ENCODE measurements at places on chromosomes 6 and 20.
A peak's percentile ranks its signal among the peaks of the same experiment; 100 is the strongest.

DNA sequence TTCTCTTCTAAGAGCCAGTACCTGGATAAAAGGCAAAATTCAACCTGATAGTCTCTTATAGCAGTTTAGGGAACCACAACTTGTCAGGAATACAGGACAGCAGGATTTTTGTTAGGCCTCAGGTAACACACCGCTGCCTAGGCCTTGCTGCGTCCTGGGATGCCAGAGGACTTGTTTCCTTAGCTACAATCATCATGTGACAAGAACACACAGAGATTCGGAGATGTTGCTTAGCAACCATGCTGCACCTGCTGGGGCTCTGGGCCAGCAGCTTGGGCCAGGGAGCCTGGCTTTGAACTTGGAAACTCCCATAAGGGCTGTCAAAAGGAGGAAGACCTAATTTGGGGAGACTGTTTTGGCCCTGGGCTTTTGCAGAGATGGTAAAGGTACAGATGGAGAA lies 36.1 kb upstream of the CHD6 start:
- DNase-seq: no peak

- DNase-seq: no peak
These were observed 669.2 kb downstream of the PRKN start for GRCh38 chr6:162058281-162058875.

- no peak for DNase-seq
These were observed 49.4 kb downstream of the PYGB start for GRCh38 chr20:25297141-25297905.

DNA sequence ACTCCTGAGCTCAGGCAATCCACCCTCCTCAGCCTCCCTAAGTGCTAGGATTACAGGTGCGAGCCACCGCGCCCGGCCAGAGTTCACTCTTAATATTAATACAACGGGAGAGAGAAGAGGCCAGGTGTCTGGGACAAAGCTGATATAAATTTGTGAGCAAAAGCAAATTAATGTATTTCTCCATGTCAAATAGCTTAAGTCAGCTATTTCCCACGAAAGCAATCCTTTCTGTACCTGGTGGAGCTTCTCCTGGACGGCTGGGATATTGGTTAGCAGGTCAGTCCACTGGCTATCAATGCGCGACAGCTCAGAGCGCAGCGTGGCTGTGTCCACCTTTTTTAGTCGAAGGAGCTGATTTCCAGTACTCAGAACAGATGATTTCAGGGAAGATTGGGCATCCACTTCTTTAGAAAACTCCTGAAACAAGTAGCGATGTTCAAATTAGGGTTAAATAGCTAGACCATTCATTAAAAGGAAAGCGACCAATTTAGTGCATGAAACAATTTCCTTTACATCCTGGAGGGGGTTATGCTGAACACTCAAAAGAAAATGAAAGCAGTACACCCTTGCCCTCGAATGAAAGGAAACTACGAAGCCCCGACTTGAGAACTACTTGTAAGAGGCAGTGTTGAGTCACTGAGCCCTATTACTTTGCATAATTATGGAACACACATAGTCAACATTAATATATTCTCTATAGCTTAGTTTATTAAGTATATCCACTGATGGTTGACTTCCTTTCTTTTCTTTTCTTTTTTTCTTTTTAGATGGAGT lies 403.4 kb downstream of the SYNE1 start:
- peak; percentile 18 for DNase-seq

- no peak for DNase-seq
These were observed 105.5 kb downstream of the AGPAT4 start for GRCh38 chr6:161168281-161168891.

GRCh38 chr6:139960671-139961070 lies 586.2 kb upstream of the CITED2 start:
- DNase-seq: no peak

DNA sequence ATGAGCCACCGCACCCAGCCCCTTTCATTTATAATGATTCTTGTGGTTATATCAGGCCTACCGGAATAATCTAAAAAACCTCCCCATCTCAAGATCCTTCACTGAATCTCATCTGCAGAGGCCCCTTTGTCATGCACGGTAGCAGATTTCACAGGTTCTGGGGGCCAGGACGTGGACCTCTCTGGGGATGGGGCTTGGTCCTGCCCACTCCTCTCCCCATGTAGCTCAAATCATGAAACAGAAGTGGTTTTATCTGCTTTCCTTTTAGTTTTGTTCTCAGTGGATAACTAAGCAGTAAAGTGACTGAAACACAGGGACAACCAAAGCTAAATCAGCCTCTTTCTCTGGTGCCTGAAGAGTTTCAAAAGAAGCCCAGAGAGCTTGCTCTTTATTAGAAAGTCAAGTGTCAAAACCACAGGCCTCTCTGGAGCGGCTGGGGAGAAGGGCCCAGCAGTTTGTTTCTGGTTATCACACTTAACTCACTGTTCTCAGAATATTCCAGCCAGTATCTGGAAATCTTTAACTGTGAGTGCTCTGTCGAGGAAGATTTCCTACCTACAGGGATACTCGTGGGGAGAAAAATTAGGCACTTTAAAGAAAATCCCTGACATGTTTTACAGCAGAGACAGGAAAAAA lies 60.6 kb upstream of the FAM184A start:
- no peak for DNase-seq

GRCh38 chr6:164911873-164912580 lies 397.4 kb downstream of the C6orf118 start:
- no peak for DNase-seq

DNA sequence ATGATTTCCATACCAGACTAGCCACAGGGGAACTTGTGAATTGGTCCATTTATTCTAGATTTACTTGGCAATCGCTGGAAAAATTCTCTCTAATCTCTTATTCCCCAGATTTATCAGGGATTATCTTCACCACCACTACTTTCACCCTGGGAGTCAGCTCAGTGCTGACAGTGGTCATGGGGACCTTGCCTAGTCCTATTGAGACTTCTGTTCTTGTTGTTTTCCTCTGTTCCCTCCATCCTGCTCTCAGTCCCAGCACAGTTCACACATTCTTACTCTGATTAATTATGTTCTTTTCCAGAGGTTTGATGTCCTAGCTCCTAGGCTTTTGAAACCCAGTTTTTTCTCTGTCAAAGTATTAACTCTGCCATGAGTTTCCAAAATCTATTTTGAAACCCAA lies 94.0 kb upstream of the TINAG start:
- no peak for DNase-seq

GRCh38 chr20:54633374-54634355 lies 158.3 kb downstream of the DOK5 start:
- no peak for DNase-seq

DNA sequence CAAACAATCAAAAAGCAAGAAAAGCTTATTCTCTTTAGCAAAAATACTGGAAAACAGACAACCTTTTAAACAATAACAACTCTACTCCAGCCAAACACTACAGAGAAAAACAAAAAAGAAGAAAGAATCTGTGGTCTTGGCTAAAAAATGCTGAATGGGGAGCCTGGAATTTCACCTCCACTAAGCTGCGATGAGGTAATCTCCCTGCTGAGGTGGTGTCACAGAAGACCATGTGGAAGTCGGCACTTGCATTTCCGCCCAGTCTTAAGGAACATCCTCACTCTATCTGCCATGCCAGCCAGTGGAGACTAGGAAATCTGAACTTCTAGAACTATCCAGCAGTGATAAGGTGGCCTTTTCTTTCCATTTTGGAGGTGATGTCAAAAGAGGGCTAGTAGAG lies 1026.8 kb upstream of the EPHA7 start:
- no peak for DNase-seq

- DNase-seq: no peak
These were observed 301.6 kb downstream of the FRK start for GRCh38 chr6:115759051-115759450.

GRCh38 chr20:20448881-20449280 lies 81.0 kb downstream of the INSM1 start:
- DNase-seq: no peak

DNA sequence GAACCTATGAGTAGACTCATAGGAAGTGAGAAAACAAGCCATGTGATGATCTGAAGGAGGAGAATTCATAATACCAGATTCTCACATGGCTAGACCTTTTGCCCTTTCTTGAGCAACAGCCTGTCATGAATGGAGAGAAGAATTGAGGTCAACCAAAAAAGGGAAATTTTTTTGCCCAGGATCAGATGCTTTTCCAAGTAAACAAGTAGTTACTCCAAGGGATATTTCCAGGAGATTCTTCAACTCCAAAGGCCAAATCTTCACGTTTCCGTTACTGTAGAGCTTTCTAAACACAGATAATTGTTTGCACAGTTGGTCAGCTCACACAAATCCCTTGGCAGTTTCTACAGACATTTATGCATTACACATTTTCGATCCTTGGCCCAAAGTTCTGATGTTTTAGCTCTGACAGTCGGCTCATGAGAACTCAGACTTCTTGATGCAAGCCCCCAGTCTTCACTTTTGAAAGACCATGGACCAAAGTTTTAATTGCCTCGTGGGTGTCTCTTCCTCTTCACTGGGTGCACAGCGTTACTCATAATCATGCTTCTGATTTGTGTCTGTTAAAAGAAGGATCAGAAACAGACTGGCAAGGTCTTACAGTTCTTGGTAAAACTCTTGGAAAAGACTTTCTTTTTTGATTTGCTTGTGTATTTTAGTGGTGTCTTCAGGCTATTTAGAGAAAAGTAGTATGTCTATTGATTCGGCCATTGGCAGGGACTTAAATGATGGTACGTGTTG lies 115.0 kb downstream of the TSHZ2 start:
- DNase-seq: no peak

GRCh38 chr20:47231382-47232039 lies 125.0 kb downstream of the ZMYND8 start:
- no peak for DNase-seq

GRCh38 chr20:20206788-20207187 lies 154.5 kb downstream of the CFAP61 start:
- no peak for DNase-seq

DNA sequence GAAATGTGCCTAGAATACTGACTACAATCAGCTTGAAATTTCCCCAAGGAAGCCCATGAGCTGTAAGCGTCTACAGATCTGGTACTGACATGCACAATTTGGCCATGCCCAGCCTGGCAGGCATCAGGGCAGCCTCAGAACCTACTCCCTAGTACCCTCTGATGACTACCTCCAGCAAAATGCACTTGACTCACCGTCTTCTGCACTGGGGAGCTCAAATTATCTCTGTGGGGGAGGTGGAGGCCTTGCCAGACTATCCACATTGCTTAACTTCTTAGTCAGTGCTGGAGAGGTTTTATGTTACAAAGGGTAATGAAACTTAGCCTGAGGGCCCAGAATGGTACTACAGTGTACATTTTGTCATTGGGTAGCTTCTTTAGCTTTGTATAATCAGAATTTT lies 126.0 kb upstream of the ADGRF1 start:
- no peak for DNase-seq

DNA sequence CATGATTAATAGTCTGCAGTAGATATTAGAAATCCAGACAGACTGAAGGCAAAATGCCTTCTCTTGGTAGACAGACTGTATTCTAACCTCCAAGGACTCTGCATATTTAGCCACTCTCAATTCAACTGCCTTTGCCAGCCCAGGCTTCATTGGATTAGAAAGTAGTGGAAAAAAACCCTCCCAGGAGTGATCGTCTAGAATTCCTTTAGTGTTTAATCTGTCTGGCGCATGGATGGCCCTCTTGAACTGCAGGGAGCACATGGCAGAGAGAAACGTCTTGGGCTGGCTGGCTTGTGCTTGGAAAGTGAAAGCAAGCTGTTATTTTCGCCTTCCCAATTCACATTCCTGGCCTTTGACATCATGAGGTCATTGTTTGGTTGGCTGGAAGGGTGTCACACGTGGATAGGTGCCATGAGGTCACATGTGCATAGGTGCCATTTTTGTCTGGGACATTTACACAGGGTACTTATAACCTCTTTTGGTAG lies 30.9 kb upstream of the NEDD9 start:
- no peak for DNase-seq

- no peak for DNase-seq
These were observed 10.1 kb upstream of the PGC start for GRCh38 chr6:41757271-41757670.

- DNase-seq: no peak
These were observed 626.5 kb upstream of the NRSN1 start for GRCh38 chr6:23499549-23499948.

GRCh38 chr6:38282911-38283310 lies 356.8 kb downstream of the BTBD9 start:
- DNase-seq: no peak

DNA sequence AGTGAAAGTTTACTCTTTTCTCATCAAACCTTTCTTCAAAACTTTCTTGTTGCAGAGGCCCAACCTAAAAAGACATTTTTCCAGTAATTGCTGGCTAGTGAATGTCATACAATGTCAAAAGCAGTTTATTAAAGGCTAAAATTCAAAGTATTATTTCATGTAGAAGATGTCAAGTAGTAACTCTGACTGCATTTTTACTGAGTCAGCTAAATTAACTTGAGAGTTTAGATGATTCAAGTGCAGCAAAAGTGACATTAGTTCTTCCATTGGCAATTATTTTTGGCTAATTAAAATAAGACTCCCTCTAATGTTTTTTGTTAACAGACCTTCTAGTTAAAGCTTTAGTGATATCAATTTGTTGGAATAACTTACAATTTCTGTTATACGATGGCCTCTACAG lies 1438.5 kb downstream of the GRIK2 start:
- no peak for DNase-seq

DNA sequence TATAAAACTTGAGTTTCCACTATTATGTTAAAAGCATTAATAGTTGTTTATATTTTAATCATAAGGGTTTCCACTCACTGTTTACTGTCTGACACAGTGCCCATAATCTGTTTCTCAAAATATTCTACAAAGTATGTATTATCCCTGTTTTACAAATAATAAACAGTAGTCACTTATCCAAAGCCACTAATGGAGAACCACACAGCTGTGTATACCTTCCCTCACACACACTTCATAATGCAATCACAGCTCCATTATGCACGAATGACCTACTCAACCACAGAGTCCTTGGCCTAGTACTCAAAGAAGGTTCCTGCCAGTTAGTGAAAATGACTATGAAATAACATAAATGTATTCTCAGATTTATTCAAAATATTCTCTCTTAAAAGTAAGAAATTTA lies 103.1 kb downstream of the EPB41L2 start:
- DNase-seq: no peak

GRCh38 chr20:38473367-38473795 lies 738 bp downstream of the RALGAPB start:
- no peak for DNase-seq

GRCh38 chr6:28078836-28079235 lies 1.5 kb upstream of the ZNF165 start:
- no peak for DNase-seq

GRCh38 chr6:38476141-38476540 lies 163.6 kb downstream of the BTBD9 start:
- DNase-seq: no peak

GRCh38 chr6:143505537-143505936 lies 6.0 kb downstream of the FUCA2 start:
- DNase-seq: no peak

All from activated CD4-positive, alpha-beta T cell treated with anti-CD3 and anti-CD28 coated beads for 4 hours (primary cell).